ENCODE measurements at places on chromosomes 16 and 17. TPM values are rescaled to one million over a fixed set of nuclear protein-coding genes. Genes with fewer than 3 reads are reported as not detected.

The MYH13 gene
- not detected for polyA plus RNA-seq

The TBC1D3I gene
- polyA plus RNA-seq, result not detected

The MYH2 gene
- not detected for polyA plus RNA-seq

The METTL23 gene
- polyA plus RNA-seq, result 46.2 TPM

The C16orf92 gene
- polyA plus RNA-seq, result not detected

The GSDMA gene
- polyA plus RNA-seq, result not detected

The HOXB3 gene
- 41.6 TPM for polyA plus RNA-seq

The ASPA gene
- polyA plus RNA-seq, result 7.7 TPM

The CMTM1 gene
- polyA plus RNA-seq, result 1.1 TPM

The TSR3 gene
- 81.3 TPM for polyA plus RNA-seq

The KRTAP17-1 gene
- not detected for polyA plus RNA-seq

The PHLPP2 gene
- polyA plus RNA-seq, result 3.3 TPM

The KRTAP9-8 gene
- polyA plus RNA-seq, result not detected

The STH gene
- polyA plus RNA-seq, result not detected

The RND2 gene
- polyA plus RNA-seq, result 30.3 TPM

The COG7 gene
- 22.2 TPM for polyA plus RNA-seq

The CENPV gene
- 172 TPM for polyA plus RNA-seq

The MYH10 gene
- polyA plus RNA-seq, result 41.5 TPM

The ZNHIT3 gene
- polyA plus RNA-seq, result 71.2 TPM

The TPSB2 gene
- not detected for polyA plus RNA-seq

The MMP2 gene
- 4.2 TPM for polyA plus RNA-seq

The C16orf54 gene
- 0.15 TPM for polyA plus RNA-seq

The KRTAP4-1 gene
- polyA plus RNA-seq, result not detected

The NPIPA5 gene
- 12.2 TPM for polyA plus RNA-seq

The MT1G gene
- polyA plus RNA-seq, result 101 TPM

The SLFN12L gene
- not detected for polyA plus RNA-seq

The SBK1 gene
- polyA plus RNA-seq, result 80.1 TPM

The MEIOC gene
- polyA plus RNA-seq, result 0.24 TPM

The CPNE7 gene
- 3.7 TPM for polyA plus RNA-seq

The LHX1 gene
- not detected for polyA plus RNA-seq

The ATP6V0A1 gene
- 163 TPM for polyA plus RNA-seq

The ZPBP2 gene
- polyA plus RNA-seq, result not detected

The GAS2L2 gene
- polyA plus RNA-seq, result not detected

All from brain (organoid and tissue), 16 donors.